ENCODE measurements at places on chromosomes 2 and 18.

DNA sequence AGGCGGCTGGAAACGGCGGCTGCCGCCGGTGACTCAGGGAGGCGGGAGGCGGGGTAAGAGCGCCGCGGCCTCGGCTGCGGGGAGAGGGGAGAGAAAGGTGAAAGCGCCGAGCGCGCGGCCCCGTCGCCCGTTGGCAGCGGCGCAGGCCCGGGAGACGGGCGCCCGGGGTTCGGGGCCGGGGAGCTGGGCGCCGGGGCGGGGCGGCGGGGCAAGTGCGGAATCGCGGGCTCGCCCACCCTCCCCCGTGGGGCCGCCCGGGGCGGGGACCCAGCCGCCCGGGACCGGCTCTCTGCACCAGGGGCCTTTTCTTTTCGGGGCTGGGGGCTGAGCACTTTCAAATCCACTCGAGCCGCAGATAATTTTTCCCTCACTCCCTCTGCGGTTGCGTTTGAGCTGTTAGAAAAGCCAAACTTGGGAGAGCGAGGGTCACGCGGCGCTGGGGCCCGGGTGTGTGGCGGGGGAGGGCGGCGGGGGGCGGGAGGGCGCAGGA is 266 bp downstream of the KDM3A start:
- no peak for DNase-seq

DNA sequence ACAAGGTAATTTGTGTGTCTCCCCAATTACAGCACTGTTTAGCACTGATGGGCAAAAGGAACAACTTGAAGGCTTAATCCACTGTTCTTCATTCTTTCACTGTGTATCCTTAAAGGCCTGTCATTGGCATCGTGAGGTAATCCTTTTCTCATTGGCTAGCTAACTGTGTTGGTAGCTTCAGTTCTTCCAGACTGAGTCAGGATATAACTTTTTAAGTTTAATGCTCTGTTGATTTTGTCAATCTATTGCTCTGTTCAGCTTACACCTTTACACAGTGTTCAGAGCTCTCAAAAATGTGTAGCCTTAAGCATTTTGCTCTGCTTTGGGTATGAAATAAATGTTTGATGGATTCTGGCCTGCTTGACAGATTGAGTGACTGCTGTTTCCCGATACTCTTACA is 148.2 kb downstream of the KIAA1328 start:
- no peak for DNase-seq

DNA sequence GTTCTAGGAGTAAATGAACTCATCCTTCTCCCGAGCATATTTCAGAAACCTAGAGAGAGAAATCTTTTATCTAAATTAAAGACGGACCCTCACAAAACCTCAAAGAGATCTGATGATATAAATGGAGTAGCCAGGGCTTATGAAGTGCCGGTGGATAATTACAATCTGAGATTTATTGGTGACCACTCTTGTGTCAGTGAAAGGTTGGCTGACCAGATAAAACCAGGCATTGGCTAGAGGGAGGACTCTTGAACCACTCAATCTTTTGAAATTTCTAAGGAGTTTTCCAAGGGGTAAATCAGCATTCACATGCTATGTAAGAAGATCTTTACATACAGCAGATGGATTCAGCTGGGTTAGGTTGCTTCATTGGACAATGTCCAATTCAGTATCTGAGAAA is 227.3 kb upstream of the MMADHC start:
- DNase-seq = no peak

- no peak for DNase-seq
Observed at GRCh38 chr2:171889808-171890207, 4.2 kb downstream of the SLC25A12 start.

GRCh38 chr2:241966647-241967466 is 97.3 kb downstream of the RTP5 start:
- no peak for DNase-seq

DNA sequence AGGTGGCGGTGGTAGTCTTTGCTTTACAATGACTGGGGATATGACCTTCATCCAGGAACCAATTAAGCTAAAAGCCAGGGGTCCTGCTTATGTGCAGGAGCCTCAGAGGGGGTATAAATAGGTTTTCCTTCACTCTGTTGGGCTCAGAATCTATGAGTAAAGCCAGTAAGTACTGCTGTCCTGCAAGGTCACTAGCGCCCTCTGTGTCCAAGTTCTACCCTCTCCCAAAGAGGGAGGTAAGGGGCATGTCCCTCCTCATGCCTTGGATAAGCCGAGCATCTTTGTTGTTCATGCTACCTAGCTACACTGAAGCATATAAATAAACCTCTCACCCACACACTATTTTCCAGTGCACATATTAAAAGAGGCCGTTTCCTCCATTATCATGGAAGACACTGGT is 79.4 kb downstream of the SPRED2 start:
- DNase-seq = no peak

DNA sequence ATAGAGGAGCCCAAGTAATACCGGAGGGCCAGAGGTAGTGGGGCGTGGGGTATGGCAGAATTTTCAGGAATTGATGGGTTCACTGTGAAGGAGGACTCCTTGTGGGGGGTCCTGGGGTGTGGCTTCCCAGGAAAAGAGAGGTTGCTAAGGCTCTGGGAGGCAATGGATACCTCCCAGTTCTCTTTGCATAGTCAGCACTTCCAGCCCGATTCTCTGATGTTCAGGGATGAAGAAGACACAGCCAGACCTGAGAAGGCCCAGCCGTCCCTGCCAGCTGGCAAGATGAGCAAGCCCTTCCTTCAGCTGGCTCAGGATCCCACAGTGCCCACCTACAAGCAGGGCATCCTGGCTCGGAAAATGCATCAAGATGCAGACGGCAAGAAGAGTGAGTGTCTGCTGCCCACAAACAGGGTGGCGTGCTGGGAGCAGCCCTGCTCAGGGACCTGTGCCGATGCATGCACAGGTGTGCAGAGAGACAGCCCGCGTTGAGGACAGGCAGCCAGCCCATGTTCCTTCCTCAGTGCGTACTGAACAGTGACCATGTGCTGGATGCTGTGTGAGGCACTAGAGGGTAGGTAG is 22.2 kb downstream of the PSD4 start:
- DNase-seq = no peak

DNA sequence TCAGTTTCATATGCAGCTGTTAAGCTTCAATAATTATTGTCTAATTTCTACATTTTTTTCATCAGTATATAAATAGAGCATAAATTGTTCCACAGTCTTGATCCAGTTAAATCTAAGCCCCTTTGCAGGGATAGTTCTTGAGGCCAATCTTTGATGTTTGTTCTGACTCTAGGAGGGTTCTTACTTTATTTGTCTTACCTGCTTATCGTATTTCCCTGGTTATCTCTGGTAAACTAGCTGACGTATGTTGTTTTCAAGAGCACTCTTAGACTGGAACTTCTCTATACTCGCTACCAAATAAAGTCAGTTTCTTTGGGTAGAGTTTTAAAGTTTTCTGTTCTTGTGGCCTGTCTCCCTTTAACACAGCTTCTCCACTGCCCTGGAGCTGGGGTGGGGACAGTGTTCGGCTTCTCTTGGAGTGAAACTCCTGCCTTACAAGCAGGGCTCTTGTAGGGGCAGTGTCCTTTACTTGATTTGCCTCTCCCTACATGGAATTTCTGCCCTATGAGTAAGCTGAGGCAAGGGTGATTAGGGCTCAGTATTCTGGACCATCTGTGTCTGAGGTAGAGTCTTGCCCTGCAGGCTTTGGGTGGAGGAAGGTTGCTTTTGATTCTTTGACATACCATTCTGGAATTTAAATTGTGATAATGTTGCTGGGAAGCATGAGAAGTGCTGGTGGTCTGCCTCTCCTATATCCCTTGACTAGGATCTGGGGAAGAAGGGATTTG is 90.3 kb downstream of the PTPN4 start:
- no peak for DNase-seq

- DNase-seq = no peak
Observed at GRCh38 chr2:156294945-156295580, 37.5 kb downstream of the NR4A2 start.

GRCh38 chr2:152347076-152347475 is 12.1 kb downstream of the FMNL2 start:
- no peak for DNase-seq

DNA sequence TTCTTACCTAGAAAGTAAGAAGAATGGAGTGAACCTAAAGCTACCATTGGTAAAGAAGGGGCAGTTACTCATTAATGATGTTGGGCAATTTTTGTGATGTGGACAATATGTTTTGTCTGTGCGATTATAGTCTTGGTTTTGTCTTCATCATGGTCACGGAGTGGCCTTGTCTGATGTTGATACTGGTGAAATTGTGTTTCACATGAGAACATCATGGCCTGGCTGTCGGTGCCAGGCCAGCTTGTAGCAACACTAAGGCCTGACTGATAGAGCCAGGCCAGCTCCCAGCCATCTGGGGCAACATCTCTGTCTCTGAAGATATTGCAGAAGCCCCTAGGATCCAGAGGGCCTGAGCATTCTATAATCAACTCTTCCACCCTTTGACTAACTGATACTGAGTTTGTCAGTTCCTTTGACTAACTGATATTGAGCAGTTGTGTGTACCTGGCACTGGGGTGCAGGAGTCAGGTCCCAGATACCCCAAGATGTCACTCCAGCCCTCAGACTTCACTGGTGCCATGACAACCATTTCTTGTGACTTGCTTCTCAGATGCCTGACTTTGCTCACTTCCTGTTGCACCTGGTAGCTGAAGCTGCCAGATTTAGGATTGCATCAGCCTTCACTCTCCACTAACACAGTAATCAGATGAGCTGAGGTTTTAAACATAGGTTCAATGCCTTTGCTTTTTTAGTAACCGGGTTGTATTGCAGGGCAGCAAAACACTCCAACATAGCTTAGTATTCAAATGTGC is 62.5 kb downstream of the RPIA start:
- no peak for DNase-seq

GRCh38 chr2:183034806-183035205 is 3.5 kb downstream of the NCKAP1 start:
- DNase-seq = no peak

GRCh38 chr18:33051407-33051806 is 278.6 kb upstream of the KLHL14 start:
- no peak for DNase-seq

DNA sequence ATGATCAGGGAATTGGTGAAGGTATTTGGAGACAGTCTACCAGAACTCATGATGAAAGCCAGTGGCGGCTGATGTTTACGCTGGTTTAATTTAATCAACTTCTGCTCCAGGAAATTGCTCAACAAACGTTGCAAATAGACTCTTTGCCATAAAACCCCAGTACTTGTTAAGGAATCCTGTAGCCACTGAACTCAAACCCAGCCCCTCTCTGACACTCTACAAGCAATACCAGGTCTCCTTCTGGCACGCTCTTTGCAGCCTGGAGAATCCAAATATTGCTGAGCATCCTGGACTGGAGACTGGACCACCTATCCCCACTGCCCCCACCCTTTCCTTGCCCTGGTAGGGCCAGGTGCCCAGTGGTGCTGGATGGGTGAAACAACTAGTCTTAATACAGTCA is 308.2 kb downstream of the FBXO15 start:
- no peak for DNase-seq

DNA sequence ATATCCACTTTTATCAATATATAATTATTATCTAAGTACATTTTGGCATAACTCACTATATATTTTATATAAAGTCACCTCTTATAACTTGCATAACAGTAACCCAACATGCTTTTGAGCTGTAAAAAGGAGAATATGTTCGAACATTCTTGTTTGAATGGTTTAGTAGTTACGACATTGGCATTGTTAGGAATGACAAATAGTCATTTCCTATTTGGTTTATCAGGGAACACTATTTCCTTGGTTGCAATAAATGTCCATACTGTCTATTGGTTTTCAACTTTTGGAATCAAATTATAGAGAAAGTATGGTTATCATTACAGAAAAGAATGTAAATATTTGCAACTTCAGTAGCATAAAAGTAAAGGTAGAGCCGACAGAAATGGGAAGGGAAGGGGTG is 124.1 kb downstream of the PARD3B start:
- no peak for DNase-seq

- DNase-seq = no peak
Observed at GRCh38 chr2:201507725-201508124, 56.2 kb downstream of the STRADB start.

DNA sequence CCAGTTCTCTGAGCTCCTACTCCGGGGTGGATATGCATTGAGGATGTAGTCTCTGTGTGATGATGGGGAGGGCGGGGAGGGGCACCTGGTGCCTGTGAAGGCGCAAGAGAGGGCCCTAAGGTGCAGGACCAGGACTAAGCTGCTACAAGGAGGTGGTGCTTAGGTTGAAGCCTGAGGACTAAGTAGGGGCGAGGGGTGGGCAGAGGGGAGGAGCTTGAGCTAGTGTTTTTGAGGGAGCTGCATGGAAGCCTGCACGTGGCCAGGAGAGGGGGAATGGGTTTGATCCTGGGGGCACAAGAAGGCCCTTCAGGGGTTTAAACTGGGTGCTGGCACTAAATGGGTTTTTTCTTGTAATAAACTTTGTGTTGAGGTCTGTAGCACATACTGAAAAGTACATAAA is 105.0 kb downstream of the UGGT1 start:
- no peak for DNase-seq

- DNase-seq = no peak
Observed at GRCh38 chr18:55047546-55047945, 88.3 kb upstream of the CCDC68 start.

DNA sequence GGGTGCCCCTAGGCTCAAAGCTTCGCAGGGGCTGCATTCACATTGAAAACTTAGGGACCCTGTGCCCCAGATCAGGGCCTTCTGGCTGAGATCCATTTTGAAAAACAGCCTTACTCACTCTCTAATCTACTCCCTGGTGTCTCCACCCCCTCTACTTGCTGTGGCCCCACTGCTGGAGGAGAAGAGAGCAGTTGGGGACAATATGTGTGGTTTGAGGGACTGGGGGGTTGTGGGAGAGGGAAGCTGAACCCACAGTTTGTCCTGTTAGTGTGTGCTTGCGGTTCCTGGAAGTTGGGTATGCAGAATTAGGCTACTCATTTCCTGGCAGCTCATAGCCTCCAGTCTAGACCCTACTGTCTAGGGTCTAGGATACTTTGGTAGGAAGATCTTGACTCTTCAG is 211.4 kb downstream of the PRKCE start:
- DNase-seq = no peak

DNA sequence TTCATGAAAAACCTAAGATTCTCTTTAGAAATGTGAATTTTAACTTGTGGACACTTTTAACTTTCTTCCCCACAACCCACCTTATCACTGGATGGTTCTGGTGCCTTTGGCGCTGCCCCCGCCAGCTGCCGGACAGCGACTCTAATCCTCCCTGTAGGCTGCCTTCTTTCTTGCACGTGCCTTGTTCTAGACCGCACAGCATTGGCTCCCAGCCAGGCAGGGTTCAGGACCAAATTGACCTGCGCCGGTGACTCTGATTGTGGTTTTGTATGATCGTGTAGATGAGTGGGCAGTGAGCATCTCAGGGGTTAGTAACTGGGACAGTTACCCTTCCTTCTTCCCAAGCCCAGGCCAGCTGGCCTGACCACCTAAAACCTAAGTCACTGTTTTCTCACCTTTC is 106.8 kb downstream of the ASAP2 start:
- DNase-seq = no peak

DNA sequence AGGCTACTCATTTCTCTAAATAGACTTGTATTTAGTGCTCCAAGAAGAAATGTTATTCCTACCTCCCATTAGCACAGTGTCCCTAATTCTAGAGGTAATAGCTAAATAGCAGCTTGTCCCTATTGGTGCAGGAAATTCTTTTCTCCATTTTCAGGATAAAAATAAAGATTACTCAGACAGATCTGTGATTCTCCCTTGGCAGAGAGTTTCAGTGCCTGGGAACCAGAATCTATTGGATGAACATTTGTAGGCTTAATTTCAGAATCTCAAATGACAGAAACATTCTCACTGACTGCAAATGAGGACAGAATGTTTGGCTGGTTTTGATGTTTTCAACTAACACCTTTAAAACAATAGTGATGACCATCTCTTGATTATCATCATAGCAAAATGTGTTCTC is 33.3 kb upstream of the LGALSL start:
- no peak for DNase-seq
